ENCODE measurements at places on chromosomes 4 and X.

DNA sequence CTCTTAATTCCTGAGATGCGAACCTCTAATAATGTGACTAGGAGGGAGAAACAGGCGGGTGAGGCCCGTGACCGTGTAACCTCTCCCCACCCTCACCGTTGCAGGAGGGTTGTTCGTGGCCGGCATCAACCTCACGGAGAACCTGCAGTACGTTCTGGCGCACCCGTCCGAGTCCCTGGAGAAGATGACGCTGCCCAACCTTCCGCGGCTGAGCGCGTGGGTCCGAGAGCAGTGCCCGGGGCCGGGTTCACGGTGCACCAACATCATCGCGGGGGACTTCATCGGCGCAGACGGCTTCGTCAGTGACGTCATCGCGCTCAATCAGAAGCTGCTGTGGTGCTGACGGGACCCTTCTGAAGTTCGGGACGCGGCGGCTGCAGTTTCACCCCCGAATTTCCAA lies 17.8 kb downstream of the PLCXD1 start:
- DNase-seq = no peak

GRCh38 chr4:104533156-104533555 lies 38.5 kb upstream of the CXXC4 start:
- DNase-seq = no peak

DNA sequence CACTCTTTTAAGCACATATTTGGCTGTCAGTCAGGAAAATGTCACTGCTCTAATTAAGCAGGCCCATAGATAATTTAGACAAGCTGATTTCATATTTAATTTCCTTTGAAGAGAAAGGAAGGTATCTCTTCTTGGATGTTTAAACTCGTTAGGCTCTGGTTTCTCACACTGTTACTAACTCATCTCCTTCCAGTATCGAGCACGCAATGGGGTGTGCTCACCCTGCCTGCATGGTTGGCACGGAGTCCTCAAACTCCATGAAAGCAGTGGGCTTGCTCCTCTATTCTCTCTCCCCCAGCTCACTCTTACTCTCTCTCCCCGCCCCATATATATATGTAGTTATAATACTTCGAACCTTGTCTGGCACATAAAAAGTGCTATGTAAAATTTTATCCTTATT lies 76.9 kb downstream of the EGF start:
- DNase-seq = no peak

DNA sequence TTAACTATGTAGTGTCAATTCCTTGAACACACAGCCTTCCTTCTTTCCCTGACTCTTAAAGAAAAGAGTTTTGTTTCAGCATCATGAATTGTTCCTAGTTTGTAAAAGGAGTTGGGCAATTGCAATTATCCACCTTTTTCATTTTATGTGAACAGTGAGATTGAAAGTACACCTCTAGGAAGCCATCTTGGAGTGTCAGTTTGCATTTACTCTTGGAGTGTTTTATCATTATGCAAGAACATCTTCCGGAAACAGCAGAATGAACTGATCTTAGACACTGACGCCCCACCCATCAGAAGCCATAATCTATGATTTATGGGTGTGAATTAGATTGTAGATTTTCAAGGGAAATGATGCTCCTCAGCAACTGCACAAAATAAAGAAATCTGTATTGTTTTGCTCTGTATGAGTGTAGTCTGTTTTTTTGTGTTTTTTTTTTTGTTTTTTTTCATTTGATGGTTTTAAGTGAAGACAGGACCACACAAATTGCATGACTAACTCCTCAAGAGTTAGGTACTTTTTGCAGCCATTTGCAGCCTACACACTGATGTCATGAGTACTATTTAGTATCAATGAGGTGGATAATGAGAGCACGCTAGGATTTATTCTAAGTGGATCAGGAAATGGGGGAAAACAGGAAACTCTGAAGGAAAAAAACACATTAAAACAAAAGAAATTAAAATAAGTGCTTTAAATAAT lies 19.5 kb upstream of the FGF2 start:
- no peak for DNase-seq

- no peak for DNase-seq
These were observed 50.5 kb upstream of the CD99 start for GRCh38 chrX:2640436-2641150.

GRCh38 chrX:50697691-50698090 lies 116.3 kb downstream of the SHROOM4 start:
- DNase-seq = no peak

DNA sequence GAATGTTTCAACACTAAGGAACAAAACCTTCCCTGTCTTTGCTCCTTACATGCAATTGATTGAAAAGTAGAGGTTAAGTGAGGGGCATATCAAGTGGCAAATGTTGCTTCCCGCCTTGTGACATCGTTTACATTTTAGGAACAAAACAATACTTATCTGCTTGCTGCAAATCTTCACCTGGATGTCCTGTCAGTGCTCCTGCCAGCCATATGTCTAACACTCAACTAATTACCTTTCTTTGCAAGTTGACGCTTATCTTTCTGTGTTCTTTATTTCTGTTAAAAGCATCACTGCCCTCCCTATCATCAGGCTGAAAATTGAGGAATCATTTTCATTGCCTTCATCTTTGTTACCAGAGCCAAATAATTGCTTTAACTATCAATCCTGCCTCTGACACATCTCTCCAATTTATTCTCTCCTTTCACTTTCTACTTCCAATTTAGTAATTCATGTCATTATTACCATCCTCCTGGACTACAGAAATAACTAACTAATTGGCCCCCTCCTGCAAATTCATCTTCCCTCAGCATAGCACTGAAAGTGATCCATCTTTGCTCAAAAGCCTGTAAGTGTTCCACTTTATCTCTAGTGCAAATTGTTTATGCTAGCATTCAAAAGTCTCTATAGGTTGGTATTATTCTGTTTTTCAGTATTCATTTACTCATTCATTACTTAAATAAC lies 298.7 kb upstream of the ATOH1 start:
- DNase-seq = no peak

DNA sequence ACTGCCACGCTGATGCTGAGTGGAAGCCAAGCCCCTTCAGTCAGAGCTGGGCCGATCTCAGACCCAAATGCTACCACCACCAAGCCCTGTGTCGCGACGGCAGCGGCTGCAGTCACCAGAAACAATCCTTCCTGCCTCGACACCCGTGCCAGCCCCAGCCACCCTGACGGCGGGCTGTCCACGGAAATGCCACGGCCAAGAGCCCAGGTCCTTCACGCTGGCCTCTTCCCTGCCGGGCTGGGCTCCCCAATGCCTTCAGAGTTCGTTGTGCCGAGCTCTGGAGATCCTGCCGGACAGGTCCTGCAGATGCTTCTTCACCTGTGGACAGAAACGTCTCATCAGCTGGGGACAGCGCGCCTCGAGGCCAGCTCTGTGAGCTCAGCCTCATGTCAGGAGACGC lies 19.5 kb downstream of the LRPAP1 start:
- DNase-seq = no peak

DNA sequence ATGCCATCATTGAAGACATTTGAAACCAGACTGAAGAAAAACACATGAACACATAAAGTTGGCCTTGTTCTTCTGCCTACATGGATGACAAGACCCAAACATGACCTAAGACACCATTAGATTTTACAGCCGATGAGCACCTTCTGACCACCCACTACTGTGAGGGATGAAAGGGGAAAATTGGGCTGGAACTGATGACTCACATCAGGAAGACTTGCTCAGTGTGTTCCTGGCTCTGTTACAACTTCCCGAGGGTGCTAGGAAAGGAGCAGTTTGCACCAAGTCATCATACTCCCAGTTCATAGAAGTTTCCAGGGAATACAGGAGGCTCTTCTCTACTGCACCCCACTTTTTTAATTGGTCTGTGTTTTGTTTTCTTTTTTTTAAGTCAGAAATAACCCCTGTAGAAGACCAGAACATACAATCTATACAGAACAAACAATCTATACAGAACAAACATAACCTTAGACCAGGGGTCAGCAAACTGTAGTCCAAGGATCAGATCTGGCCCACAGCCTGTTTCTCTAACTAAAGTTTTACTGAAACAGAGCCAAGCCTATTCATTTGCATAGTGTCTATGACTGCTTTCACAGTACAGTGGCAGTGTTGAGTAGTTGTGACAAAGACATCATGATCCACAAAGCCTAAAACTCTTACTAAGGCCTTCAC lies 25.3 kb downstream of the BTC start:
- no peak for DNase-seq

GRCh38 chr4:169116270-169116901 lies 106.3 kb upstream of the CBR4 start:
- DNase-seq = no peak

GRCh38 chr4:61407642-61408618 lies 207.8 kb downstream of the ADGRL3 start:
- DNase-seq = no peak

GRCh38 chr4:186201535-186202230 lies 10.3 kb downstream of the CYP4V2 start:
- peak; percentile 35 for DNase-seq

- no peak for DNase-seq
These were observed 1473.4 kb downstream of the RPA4 start for GRCh38 chrX:98357146-98357545.

GRCh38 chr4:69859140-69859685 lies 732 bp downstream of the SULT1E1 start:
- no peak for DNase-seq

GRCh38 chrX:65035446-65035770 lies 59.2 kb upstream of the ZC4H2 start:
- peak; percentile 0 for DNase-seq

GRCh38 chr4:61771056-61771455 lies 570.9 kb downstream of the ADGRL3 start:
- no peak for DNase-seq

GRCh38 chr4:20592663-20593062 lies 107.6 kb upstream of the PACRGL start:
- DNase-seq = no peak

GRCh38 chrX:69759921-69760625 lies 144.2 kb downstream of the EDA start:
- DNase-seq = no peak

GRCh38 chr4:119593698-119594097 lies 34.9 kb downstream of the PDE5A start:
- no peak for DNase-seq

- DNase-seq = no peak
These were observed 260.8 kb upstream of the VCX start for GRCh38 chrX:7582191-7582590.

DNA sequence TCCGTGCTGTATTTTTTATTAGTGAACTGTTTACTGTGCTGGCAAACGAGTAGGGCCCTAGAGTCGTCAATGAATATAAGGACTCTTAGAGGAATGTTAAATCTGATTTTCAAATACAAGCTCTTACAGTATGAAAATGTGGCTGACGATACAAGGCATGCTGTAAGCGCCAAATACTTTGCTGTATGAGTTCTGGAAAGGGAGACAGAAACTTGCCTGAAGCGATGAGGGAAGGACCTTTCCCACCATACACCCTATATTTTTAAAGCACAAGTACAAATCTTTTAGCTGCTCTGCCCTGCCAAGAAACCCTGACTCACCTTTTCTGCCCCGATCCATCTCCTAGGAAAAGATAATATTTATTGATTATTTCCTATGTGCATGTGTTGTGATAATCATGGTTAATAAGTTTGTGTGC lies 15.7 kb upstream of the RUFY3 start:
- DNase-seq = no peak

GRCh38 chrX:39226251-39226650 lies 425.0 kb downstream of the MID1IP1 start:
- no peak for DNase-seq
